ENCODE measurements at places on chromosomes 7 and 10.

DNA sequence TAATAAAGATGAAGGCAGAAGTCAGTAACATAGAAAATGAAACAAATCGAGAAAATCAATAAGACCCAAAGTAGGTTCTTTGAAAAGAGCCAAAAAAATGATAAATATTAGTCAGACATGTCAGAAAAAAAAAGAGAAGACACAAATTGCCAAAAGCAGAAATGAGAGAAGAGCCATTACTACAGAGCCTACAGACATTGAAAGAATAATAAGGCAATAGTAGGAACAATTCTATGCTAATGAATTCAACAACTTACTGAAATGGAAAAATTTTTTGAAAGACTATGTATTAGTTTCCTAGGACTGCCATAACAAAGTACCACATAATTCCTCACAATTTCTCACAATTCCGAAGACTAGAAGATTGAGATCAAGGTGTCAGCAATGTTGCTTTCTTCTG lies 35.5 kb downstream of the OGDHL start:
- DNase-seq = no peak

DNA sequence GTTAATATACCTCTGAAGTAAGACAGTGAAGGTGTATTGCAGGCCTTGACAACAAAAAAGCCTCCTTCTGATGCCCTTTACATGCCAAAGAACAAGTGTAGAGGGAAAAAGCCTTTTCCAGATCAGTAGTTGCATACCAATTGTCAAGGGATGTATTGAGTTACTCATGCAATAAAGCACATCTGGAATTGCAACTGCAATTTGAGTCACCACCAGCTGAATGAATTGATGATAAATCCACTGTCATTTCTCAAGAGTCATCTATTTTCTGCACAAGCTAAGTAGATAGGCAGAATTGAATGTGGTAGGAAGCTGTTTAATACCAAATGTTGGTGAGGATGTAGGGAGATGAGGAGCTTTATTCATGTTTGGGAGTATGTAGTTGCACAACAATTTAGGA lies 325.9 kb upstream of the SMIM30 start:
- DNase-seq = no peak

DNA sequence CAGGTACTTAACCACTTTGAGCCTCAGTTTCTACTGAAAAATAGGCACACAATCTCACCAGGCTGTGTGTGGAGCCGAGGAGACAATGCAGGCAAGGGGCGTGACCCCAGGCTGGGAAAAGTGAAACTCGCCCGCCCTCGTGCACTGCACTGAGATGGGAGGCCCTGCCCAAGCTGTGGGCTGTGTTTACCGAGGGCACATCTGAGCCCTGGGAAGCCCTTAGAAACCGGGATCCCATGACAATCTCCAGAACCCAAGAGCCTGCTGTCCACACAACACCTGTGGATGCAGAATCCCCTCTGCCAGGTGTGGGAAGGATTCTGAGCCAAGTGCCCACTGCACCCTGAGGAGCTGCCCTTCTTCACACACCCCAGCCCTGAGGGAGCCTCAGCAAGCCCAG lies 198.3 kb downstream of the GRID1 start:
- DNase-seq = no peak

GRCh38 chr7:98105942-98106544 lies 619 bp upstream of the LMTK2 start:
- no peak for DNase-seq

GRCh38 chr10:103717341-103718246 lies 137.8 kb downstream of the SH3PXD2A start:
- DNase-seq = no peak

DNA sequence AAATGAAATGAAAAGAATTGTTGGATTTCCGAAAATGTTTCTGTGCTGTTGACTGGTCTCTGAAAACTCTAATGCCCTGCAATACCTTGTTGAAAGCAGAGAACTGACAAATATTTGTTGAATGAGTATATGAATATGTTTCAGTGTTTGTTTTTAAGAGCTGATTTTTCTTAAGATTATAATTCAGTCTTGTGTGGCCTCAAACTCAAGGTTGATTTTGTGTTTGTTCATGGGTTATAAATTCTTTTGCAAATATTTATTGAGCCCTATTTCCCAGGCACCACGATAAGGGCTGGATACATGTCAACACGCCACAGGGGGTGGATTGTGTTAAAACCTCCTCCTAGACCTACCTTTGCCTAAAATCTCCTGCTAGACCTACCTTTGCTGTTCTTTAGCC lies 203.9 kb upstream of the PLPP4 start:
- no peak for DNase-seq

DNA sequence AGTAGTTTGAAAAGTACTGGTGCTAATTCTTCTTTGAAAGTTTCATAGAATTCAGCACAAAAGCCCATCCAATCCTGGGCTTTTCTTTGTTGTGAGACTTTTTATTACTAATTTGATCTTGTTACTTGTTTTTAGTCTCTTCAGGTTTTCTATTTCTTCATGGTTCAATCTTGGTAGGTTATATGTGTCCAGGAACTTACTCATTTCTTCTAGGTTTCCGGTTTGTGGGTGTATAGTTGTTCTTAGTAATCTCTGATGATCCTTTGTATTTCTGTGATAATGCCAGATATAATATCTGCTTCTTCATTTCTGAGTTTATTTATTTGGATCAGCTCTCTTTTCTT lies 147.5 kb downstream of the RTKN2 start:
- no peak for DNase-seq
